GF-D8 (cell line): ENCODE measurements at places on chromosomes 2 and 18.

GRCh38 chr2:209556354-209556961 lies 132.6 kb downstream of the MAP2 start:
- no peak for DNase-seq

GRCh38 chr2:195622966-195623365 lies 34.1 kb upstream of the SLC39A10 start:
- no peak for DNase-seq

DNA sequence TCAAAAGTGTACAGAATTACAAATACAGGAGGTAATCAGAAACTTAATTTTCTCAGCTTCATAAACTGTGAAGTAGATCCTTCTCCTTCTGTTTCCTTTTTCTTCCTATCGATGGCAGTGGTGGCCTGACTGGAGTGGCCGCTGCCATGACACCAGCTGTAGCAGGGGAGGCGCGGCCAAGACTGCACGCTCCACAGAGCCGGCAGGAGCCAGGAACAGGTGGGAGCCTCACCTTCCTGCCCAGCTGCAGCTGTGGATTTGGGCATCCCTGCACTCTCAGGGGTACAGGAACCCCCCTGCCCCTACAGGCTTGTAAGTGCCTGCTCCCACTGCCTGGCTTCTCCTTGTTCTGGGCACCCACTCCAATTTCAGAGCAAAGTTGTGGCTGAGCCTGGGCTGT lies 76.1 kb downstream of the EPB41L3 start:
- no peak for DNase-seq

DNA sequence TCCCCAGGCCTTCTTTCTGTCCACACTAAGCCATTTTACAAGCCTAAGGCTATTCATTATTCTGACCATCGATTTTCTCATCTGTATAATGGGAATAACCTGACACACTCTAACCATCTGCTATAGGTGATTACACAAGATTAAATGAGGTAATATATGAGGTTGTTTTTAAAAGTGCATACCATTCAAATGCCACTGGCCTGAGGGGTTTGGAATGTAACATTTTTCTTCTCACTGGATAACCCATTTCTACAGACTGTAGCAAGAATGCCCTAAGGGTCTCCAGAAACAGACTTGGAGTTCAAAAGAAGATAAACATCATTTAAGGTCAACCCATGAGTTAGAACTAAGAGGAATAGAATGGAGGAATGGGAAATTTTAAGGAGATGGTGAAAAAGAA lies 111.7 kb upstream of the SETBP1 start:
- no peak for DNase-seq
